KG1 (cell line): ENCODE measurements at places on chromosomes 6 and 20.

GRCh38 chr6:34095741-34096140 is 50.1 kb downstream of the GRM4 start:
- no peak for DNase-seq

DNA sequence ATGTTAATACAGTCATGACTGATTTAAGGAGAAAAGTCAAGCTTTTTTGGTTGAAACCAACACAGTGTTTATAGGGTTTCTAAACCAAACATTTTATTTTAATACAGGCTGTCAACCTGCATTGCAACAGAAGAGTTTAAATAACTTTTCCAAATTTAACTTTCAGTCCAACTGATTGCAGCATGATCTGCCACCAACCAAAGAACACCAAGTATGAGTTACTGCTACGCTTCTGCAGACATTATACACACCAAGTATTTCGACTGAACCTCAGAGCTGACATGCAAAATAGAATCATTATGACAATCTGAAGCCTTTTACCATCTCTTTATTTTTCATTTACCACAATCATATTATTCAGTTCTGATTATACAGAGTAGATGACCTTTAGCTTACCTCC is 151.2 kb upstream of the DST start:
- no peak for DNase-seq

- DNase-seq: no peak
Observed at GRCh38 chr6:5028921-5029320, 25.1 kb upstream of the RPP40 start.

DNA sequence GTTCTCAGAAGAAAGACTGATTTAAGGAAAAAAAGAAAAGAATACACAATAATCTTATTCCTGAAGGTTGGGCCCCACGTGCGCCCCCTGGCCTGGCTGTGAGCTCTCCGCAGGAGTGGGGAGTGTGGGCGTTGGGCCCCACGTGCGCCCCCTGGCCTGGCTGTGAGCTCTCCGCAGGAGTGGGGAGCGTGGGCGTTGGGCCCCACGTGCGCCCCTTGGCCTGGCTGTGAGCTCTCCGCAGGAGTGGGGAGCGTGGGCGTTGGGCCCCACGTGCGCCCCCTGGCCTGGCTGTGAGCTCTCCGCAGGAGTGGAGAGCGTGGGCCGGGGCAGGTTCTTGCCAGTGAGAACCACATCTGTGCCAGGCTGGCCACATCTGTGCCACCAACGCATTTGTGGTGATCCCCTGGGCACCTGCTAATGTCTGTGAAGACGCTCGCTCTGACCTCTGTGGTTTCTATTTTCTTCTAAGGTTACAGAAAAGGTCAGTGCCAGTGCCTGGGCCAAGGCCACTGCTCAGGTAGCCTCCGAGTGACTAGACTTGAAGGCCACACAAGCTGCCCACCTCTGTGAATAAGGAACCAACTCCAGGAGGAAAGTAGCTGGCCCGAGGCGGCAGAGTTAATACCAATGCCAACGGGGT is 41.0 kb downstream of the WDR27 start:
- DNase-seq: no peak

DNA sequence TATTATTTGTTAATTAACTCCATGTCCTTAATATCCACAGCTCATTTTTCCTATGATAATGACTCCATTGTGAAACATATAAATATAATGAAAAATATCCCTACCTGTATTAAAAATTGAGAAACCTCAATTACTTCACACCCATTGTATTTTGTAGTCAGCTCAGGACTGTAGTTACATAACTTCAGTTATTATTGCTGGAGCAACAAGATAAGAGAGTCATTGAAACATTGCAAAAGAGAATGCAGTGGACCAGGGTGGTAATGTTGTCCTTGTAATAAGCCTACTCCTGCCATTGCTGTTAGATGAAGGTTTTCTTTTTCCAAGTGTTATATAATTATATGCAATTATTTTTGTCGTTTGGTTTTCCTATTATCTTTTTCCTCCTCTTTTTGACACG is 184.4 kb downstream of the PRL start:
- no peak for DNase-seq

GRCh38 chr6:149231778-149232177 is 85.7 kb upstream of the TAB2 start:
- no peak for DNase-seq

- no peak for DNase-seq
Observed at GRCh38 chr6:13117570-13117969, 210.8 kb downstream of the TBC1D7 start.

GRCh38 chr6:2636672-2637071 is 114.0 kb downstream of the MYLK4 start:
- DNase-seq: no peak

GRCh38 chr20:3239867-3240775 is 1.1 kb upstream of the SLC4A11 start:
- DNase-seq: no peak

- no peak for DNase-seq
Observed at GRCh38 chr20:47263080-47263464, 93.4 kb downstream of the ZMYND8 start.

DNA sequence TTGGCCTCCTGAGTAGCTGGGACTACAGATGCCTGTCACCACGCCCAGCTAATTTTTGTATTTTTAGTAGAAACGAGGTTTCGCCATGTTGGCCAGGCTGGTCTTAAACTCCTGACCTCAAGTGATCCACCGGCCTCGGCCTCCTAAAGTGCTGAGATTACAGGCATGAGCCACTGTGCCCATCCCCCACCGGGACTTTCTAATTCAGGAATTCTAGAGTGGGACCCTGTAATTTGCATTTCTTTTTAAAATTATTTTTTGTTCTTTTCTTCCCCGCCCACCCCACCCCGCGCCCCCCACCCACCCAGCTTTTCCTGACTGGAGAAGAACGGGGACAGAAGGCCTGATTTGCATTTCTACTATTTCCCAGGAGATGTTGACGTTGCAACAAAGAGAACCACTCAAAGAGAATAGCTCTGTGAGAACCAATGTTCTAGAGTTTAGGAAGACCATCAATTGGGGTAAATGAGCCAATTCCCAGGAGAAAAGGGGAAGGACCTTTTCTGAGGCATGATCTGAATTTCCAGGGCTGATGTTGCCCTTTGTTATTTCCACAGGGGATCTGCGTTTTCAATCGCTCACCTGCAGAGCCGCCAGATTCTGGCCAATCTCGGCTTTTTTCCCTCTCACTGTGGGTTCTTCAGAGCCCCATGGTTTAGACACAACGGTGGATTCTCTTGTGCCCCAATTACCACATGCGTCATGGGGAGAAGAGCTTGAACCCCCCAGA is 33.2 kb upstream of the TFAP2C start:
- no peak for DNase-seq

GRCh38 chr6:110048221-110048875 is 70.2 kb downstream of the GPR6 start:
- no peak for DNase-seq

GRCh38 chr20:16556301-16556700 is 16.9 kb downstream of the KIF16B start:
- DNase-seq: no peak

GRCh38 chr6:80182308-80182707 is 75.8 kb downstream of the BCKDHB start:
- no peak for DNase-seq
